ENCODE measurements at places on chromosomes 6 and 20.

DNA sequence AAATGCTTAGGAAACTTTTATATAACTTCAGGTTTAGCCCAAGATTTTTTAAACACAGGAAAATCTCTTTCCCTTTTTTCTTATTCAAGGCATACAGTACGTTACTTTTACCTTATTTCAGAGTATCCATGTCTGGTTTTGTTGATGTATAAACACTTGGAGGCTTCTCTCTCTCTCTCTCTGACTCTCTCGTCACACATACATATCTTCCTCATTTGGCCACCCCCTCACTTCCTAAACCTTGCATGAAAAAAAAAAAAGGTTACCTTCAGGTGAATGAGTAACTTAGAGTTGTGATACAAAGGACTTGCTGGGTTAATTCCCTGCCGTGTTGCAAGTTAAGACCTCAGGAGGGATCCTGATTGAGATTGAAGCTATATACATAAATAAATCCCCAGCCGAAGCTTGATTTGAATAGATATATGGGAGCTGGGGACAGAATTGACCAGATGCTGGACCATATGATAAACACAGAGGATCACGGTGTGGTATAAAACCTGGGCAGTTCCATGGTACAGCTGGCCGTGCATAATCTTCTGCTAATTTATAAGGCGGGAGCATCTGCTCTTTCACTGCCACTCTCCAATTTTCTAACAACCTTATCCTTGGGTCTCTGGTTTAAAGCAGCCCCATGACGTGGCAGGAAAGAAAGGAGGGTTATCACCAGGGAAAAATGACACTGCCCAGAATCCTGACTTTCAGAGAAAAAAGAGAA lies 55.1 kb upstream of the IL20RA start:
- no peak for DNase-seq

DNA sequence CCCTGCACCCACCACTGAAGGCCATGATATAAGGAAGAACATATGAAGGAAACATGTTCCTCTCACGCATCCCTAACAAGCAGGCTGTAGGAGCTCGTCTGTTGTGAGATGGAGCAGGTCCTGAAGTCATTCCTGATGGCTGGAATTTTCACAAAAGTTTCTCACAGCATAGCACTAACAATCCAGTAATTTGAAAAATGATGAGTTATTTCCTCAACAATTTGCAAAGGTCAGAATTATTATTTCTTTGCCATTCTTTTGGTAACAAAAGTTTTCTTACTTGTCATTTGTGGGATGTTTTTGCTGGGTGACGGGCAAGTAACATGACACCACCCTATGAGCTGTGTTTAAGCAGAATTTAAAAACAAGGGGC lies 27.6 kb upstream of the FRMD1 start:
- DNase-seq = no peak

DNA sequence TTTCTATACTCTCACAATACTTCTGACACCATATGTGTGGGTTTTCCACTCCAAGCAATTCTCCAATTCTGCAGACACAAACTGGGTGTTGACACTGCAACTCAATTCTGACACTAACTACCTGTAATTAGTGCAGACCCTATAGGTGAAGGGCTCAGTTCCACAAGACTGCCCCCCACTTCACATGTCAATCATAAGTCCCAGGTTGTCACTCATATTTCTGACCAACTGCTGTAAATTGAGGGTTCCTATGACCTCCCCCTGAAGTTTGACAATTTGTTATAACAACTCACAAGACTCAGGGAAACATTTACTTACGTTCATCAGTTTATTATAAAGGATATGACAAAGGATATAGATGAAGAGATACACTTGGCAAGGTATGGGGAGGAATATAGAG lies 18.3 kb downstream of the GPX6 start:
- no peak for DNase-seq

GRCh38 chr6:17454316-17455005 lies 61.1 kb downstream of the CAP2 start:
- no peak for DNase-seq

- no peak for DNase-seq
These were observed 195.7 kb upstream of the CITED2 start for GRCh38 chr6:139570166-139570565.

DNA sequence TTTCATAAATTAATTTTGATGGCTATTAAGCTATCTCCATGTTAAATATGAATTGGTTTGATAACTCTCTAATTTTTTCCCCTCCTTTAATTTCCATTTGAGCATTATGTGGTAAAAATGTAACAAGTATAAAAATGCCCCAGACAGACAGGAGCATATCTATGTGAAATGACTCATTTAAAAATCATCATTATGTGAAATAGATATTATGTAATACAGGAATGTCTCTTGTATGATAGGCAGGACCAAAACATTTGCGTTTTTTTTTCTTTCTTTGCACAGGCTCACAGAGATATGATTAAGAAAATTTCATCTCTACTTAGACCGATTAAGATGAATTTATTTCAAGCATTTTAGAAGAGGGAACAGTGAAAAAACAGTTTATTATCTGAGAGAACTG lies 95.8 kb downstream of the AKAP7 start:
- no peak for DNase-seq

DNA sequence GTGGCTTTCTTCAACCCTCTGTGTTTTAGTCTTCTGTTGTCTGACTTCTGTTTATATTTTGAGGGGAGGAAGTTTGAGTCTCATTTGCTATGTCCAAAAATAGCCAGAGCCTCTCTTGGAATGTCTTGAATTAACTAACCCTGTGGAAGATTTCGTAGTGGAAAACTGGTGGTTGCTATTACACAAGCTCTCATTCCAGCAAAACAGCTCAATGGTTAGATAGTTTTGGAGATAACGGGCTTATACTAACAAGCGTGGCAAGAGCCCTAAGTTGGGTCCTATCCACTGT lies 1.6 kb downstream of the CCN2 start:
- no peak for DNase-seq

- DNase-seq = no peak
These were observed at the start of gene NHSL1 for GRCh38 chr6:138499303-138500018. NHSL1 (minus strand) TSS chr6:138499494; CDS start chr6:138499290, 204 bp downstream.

GRCh38 chr20:57310821-57311514 lies 18.6 kb upstream of the SPO11 start:
- no peak for DNase-seq

- no peak for DNase-seq
These were observed 677.6 kb upstream of the ID4 start for GRCh38 chr6:19159561-19159960.

DNA sequence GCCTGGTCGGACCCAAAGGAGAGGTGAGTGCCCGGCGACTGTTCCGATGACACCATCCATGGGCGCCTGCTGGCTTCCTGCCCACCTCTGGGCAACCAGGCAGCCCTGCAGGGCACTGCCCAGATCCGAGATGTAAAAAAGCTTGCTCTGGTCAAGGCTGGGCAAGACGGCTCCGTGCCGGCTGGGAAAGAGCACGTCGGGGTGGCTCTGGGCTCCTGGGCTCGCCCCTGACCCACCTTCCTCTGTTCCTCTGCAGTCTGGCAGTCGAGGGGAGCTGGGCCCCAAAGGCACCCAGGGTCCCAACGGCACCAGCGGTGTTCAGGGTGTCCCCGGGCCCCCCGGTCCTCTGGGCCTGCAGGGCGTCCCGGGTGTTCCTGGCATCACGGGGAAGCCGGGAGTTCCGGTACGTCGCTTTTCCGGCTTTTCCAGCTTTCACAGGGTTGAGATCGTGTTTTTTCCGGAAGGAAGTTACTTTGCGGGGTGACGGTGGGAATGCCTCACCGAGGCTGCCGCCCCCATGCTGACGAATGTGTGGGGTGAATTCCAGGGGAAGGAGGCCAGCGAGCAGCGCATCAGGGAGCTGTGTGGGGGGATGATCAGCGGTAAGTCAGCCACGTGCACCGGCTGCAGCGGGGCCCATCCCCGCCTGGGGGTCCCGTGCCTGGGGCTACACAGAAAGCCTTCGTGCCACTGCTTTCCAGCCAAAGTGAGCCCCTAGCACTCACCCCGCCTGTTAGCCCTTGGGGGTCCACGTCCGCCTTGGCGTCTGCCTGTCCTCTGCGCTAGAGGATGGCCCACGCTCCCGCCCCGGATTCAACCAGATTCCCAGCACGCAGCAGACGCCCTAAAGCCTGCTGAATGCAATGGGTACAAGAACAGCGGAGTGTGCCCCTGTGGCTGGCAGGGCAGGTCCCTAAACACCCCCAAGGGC lies 19.3 kb downstream of the COL9A3 start:
- no peak for DNase-seq

GRCh38 chr6:168683621-168684020 lies 242.6 kb downstream of the SMOC2 start:
- no peak for DNase-seq

DNA sequence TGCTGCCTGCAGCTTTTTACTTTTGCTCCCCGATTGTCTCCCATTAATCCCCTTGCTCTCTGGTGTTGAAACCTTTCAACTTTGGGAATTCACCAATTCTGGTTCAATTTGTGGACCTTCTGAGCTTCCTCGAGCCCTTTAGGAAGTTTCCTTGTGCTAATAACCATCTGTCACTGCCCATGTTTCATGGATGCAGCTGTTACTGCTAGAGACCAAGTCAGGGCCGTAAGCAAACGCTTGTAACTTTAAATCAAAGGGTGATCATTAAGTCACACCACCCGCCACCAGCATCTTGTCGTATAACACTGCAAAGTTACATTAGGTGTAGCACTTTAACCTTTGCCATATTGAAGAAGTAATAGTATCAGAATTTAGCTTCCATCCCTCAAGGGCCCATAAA lies 268.3 kb upstream of the SASH1 start:
- no peak for DNase-seq

DNA sequence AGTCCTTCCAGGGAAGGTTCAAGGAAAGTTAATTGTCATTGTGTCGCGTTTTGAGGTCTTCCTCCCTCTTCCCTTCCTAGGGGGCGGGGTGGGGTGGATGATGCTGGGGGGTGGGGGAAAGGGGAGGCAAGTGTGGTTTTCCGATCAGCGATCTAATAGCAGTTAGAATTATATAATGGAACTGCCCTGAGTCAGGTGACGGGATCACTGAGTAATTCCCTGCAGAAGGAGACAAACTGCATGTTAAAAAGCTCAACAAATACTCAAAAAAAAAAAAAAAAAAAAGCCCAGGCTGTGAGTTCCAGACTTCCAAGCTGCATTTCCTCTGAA lies 240.4 kb downstream of the PHACTR1 start:
- DNase-seq = no peak

DNA sequence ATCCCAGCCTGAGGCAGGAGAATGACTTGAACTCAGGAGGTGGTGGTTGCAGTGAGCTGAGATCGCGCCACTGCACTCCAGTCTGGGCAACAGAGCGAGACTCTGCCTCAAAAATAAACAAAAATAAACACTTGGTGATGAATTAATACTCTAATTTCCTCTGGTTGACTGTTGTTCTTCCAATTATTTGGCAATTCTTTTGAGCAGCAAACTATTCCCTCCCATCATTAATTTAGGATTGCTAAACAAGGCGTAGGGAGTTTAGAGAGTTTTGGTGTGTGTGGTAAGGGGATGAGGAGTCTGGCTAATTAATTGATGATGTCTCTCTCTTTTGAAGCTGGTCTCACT lies 2.7 kb upstream of the ID1 start:
- DNase-seq = no peak

- DNase-seq = peak; percentile 3
These were observed 511.8 kb upstream of the ZNF337 start for GRCh38 chr20:26208296-26209091.

DNA sequence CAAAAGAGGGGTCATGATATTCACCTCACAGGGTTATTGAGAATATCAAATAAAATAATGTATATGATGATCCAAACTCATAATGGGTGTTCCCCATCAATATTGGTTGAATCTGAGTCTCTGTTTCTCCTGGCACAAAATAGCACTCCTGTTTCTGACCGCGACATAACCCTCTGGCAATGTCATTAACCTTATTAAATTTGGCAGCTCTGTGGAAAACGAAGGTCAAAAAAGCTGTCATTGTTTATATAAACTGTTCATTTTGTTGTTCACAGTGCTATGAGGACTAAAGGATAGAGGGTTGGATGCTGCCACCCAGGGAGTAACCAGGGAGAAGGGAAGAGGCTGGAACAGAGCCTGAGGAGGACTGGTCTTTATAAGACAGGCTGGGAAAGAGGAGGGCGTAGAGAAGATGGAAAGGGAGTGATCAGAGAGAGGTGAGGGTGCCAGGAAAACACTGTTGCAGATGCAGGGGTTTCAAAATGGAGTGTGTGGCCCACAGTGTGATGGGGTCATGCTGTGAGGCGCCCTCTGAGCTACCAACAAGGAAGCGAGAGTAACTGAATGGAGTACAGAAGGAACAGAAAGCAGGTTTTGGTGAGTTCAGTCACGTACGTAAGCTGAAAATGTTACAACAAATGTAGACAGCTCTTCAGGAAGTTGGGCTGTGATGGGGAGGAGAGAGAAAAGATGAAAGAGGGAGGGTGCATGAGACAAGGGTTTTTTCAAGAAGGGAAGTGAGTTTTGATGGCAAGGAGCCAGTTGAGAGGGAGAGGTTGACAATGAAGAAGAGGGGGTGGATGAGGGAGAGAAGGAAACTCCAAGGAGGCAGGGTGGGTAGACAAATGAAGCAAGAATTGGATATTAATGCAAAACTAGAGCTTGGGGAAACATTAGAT lies 251.6 kb upstream of the TAB2 start:
- DNase-seq = no peak

- DNase-seq = no peak
These were observed 1.1 kb downstream of the L3MBTL1 start for GRCh38 chr20:43508604-43509040.

DNA sequence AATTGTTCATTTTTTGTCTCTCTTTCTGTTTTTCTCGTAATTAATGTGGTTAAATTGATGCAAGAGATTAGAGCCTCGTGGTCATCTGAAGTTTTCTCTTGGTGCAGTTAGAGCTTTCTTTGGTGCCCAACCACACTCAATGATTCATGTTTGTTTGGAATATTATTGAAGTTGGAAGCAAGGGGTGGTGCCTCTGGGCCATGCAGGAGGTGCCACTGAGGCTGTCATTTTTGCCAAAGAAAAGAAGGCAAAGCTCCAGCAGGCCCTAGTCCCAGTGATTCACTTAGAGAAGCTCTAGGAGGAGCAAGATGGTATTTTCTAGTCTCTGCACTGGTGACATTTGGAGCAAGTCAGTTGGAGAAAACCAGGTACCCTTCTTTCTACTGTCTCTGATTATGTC lies 144.5 kb upstream of the RALGAPA2 start:
- DNase-seq = no peak

- no peak for DNase-seq
These were observed 988.7 kb downstream of the HACE1 start for GRCh38 chr6:103870970-103871369.

- DNase-seq = no peak
These were observed 133.5 kb downstream of the TBC1D7 start for GRCh38 chr6:13194852-13195251.
